ENCODE measurements at places on chromosomes 16 and 17.

- DNase-seq: no peak
Observed at GRCh38 chr17:52885882-52886281, 727.4 kb upstream of the CA10 start.

GRCh38 chr16:2205967-2206313, 686 bp downstream of the MLST8 start:
- DNase-seq: no peak

DNA sequence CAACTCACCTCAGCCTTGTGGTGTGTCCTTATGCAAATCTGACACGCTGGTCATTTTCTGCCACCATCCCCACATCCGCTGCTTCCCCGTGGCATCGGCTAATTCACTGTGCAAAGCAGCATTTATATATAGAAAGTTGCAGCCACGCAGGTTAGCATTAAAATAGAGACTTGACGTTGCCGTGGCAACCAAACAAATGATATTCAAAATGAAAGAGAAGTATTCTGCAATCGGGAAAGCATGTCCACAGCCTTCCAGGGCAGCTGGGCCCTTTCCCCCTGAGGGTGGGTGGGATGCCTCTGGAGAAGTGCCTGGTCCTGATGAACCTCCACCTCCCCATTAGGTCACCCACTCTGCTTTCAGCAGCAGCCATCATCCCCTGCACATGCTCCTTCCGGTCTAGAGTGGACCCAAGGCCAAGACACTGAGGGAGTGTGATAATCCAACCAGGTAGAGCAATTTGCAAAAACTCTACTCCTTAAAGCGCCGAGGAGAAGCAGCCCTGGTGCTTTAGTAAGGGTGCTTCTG, 138.7 kb downstream of the GAS7 start:
- no peak for DNase-seq

DNA sequence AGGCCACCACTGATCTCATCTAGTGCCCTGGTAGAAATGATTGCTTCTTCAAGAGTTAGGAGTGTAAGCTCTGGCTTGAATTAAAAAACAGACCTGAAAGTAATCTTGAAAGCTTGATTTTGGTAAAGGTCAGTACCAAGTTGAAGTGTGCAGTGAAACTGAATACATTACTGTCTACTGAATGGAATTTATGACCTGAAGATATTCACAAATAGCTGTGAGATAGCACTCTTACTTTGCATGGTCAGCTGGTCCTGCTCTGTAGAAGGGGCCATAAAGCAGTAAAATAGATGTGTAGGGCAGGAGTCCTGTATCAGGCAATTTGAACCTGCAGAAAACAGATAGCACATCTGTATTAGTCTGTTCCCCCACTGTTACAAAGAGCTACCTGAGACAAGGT, 78.6 kb downstream of the MYH13 start:
- DNase-seq: no peak

DNA sequence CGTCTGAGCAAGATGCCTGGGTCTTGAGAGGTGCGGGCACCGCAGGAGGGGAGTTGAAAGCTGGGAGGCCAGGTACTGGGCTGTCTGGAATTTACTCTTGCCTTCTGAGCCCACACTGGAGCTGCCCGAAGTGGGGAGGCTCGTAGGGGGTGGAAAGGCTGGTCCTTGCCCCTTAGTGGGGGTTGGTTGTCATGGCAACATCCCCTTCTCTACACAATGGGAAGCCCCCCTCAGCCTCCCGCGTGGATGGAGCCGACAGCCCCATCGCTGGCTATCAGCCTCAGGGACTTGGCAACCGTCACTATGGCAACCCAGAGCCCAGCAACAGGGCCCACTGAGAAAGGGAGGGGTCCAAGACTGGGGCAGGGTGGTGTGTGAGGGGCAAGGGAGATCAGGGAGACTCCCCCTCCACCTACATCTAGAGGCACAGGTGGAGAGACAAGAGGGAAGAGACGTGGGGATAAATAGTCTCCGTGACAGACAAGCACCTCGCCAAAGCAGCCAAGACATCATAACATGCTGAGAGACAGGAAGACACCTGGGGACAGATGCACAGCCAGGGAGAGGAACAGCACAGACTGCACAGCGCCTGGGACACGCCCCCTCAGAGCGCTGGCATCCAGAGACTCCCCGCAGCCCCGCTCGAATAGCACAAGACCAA, 5.3 kb upstream of the DNAH2 start:
- no peak for DNase-seq

DNA sequence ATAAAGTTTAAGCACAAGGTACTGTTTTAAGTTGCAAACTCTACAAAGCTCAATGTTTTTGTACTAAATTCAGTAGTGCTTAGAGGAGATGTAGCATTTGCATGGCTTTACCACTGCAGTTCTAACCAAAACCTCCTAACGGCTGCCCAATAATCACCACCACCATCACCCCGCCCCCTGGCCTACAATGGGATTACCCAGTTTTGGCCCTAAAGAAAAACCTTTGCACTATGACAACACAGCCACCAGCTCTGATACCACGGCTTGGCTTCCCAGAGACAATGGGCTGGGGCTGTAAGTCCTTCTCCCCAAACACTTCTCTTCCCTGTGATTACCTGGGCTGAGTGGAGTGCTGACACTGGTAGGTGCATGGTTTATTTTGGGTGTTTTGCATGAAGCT, 58.4 kb upstream of the MTMR4 start:
- DNase-seq: no peak

- DNase-seq: no peak
Observed at GRCh38 chr16:56119133-56119532, 72.2 kb upstream of the GNAO1 start.

- DNase-seq: no peak
Observed at GRCh38 chr17:78878871-78879527, 24.0 kb downstream of the CEP295NL start.

DNA sequence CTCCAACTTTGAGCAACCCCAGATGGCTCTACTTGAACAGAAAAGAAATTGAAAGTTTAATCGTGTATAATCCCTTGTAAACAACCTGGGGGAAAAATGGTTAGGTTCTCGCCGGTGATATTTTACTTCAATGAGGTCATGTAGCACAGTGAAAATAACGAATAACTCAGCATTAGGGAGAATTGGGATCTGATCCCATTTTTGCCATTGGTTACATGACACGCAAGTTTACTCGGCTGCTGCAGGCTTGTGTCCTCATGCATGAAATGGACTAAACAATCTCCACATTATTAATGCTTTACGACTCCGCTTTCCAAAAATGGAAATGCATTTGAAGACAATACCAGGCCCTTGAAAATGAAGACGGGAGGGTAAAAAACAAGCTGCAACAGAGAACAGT, 45.5 kb upstream of the LRRC37A3 start:
- no peak for DNase-seq

GRCh38 chr16:69717066-69717465, 9.3 kb downstream of the NQO1 start:
- DNase-seq: no peak
